IMR-90 (cell line): ENCODE measurements at places on chromosomes 16 and 17.

DNA sequence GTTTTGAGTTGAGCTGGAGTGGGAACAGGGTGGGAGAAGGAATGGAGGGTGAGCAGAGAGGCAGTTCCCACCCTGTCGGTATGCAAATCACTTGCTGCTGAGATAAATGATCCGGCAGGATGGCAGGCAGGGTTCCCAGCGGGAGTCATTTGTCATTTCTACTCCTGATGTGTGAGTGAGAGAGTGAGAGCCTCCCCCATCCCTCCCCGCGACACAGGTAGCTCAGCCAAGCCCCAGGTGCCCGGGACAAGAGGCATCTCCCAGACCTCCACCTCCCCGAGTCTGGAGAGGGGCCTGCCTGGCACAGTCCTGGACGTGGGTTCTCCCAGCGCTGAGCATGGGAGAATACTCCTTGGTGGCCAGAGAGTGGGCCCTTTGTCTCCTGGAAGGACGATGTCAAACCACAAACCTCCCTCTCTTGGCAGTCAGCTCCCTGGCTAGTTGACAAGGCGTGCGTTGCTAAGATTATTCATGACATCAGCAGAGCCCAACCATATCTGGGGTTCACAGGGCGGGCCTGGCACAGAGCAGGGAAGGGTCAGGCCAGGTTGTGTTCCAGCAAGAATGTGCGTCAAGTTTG is 33.7 kb upstream of the TNRC6C start:
- DNase-seq: peak; percentile 49

DNA sequence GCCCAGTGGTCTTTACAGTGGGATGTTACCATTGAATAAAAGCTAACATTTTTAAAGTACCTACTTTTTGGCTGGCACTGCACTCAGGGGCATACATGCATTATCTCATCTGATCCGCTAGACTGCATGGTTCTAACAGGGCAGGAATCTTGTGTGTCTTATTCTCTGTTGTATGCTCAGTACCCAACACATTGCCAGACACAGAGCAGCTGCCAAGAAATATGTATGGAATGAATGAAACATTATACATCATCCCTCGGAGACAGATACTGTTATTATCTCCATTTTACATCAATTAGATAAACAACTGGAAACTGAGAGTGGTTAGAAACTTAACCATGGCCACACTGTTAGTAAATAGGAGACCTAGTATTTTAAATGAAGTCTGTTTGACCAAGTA is 74.1 kb upstream of the CDH11 start:
- DNase-seq: peak; percentile 27

DNA sequence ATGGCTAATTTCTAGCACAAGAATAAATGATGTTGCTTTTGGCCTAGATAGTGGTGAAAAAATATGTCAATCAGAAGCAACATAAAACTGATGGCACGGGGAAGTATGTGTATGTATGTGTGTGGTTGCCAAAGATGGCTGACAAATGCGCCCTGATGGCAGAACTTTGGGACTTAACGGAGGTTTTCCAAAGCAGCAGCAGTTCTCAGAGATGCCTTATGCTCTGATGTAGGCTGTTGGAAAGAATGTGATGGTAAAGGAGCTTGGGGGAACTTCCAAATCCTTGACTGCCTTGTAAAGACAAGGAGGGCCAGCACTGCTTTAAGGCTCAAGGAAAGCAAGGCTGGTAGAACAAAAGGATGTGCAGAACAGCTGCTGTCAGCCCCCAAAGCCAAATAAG is 16.0 kb downstream of the KCTD19 start:
- no peak for DNase-seq

DNA sequence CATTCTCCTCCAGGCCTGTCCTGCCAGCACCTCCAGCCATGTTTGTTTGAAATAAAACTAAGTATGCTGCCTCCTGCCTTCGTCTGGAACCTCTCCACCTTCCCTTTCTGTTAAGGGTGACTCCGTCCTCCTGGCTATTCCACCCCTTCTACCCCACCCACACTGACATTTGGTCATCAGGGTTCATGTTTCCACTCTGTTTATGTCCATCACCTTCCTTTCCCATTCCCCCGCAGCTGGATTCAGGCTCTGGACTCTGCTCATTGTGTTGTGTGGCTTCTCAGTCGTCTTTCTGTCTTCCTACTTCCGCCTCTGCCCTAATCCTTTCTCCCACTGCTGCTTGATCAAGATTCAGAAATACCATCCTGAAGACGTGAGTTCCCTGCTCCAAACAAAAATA is 28.6 kb downstream of the EPN2 start:
- peak; percentile 25 for DNase-seq

DNA sequence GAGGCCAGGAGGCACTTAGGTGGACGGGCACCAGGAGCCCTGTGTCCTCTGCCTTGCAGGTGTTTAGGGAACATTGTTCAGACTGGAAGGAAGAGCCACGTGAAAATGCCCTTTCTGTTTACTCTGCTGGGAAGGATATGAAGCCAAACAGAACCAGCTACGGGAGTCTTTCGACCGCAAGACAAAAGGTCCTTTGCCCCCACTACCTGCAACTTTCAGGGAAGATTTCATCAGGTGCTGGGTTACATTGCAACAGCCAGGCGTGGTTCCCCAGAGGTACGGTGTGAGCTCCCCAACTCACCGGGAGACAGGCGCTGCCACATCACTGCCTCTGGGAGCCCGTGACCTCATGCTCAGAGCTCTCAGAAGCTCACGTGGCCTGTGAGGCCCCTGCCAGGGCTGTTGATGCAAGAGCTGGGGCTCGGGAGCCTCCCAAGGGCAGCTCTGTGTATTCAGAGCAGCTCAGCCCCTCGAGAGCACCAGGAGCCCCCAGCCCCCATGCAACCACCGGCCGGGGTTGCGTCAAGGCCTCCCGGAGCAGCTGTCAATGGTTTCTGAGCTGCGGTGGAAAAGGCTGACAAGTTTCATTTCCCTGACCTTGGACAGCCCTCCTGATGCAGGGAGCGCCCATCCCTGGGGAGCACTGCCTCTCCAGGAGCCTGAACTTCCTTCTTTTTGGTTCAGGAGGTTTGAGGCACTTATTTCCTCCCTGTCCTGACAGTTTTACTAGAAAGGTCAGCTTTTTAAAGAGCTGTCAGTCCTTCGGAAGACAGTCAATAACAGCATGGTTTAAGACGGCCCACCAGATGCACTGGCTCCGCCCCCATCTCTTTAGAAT is 42.1 kb downstream of the TBC1D16 start:
- peak; percentile 94 for DNase-seq

DNA sequence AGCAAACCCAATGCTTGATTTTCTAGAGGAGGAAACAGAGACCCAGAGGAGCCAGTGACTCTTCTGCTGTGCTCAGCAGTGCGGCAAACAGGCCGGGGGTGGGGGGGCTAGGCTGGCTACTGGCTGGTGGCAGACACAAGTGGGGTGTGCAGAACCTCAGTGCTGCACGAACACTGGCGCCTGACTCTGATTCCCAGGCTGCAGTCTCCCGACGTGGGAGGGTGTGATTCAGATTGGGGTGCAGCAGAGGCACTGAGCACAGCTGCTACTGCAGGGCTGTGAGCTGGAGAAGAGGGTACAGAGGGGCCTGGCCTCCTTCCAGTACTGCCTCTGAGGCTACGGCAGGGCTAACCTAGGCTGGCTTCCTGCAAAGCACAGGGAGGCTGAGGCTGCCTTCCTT is 8.1 kb downstream of the RPL19 start:
- peak; percentile 53 for DNase-seq
